ENCODE measurements at places on chromosomes 1 and 21.

GRCh38 chr1:235415008-235415904 lies 48.0 kb downstream of the TBCE start:
- DNase-seq: peak; percentile 80

GRCh38 chr21:36211660-36212512 lies 55.3 kb downstream of the DOP1B start:
- DNase-seq: peak; percentile 65

DNA sequence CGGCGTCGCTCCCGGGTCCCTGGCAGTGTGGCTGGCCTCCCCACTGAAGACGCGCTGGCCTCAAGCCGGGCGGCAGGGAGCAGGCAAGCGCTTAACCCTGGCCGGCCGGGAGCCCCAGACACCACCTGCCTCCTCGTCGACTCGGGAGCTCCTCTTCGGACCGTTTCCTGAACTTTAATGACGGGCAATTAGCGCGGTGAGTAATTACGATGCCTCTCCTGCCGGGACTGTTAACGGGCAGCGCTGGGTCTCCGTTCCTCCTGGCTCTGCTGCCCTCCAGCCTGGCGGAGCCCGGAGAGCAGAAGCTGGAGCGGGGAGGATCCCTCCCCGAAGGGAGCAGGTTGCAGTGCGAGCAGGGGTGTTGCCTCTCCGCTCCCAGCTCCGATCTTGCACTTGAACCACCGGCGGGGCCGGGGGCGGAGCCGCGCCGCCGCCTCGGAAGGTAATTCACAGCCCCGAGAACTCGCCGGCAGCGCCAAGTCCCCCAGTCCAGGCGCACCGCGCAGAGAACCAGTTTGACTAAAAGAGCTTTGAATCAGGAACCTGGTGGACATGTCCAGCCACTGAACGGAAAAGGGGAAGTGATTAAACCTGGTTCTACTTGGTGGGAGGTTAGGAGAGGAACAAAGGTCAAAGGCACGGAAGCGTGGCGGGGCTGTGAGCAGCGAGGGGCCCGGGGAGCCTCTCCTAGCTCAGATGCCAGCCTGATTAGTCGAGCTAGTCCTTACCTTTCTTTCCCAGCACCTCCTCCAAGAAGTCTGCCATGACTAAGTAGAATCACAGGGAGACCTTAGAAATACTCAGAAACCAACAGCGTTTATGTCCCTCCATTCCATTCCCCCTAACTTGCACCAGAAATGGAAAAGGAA lies 18.3 kb upstream of the PLEKHA6 start:
- DNase-seq: peak; percentile 52

DNA sequence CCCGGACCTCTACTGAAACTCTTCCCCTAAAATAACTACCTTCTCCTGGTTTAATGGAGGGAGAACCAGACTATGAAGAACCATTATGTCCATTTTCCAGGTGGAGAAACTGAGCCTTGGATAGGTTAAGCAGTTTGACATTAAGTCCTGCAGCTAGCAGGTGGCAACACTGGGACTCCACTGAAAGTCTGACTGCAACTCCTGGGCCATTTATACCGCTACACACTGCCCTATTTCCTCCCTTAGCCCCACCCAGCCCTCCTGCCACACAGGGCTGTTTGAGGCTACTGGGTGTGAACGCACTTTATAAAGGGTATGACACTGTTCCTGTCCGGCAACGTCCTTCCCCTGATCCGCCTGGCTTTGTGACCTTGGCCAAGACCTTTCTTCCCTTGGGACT lies 511 bp upstream of the INPP5B start:
- no peak for DNase-seq

- no peak for DNase-seq
Observed at GRCh38 chr1:107820801-107821200, 144.2 kb downstream of the VAV3 start.

DNA sequence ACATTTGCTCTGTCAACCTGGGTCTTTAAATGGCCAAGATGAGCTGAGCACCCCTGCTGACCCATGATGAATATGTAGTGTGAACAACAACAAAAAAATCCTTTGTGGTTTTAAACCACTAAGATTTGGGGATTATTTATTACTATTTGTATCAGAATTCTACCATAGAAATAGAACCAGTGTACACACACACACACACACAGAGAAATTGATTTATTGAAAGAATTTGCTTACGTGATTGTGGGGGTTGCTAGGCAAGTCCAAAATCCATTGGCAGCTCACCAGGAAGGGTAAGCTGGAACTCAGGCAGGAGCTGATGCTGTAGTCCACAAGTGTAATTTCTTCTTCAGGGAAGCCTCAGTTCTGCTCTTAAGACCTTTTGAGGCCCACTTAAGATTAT lies 82.5 kb upstream of the MAP1LC3C start:
- DNase-seq: no peak
